Epithelial cell of alveolus of lung (primary cell): ENCODE measurements at places on chromosomes 2 and 18. TPM values are rescaled to one million over a fixed set of nuclear protein-coding genes. Genes with fewer than 3 reads are reported as not detected.

Gene CAPN10
- 13.6 and 15.6 TPM in 2 replicates for total RNA-seq

Gene CPO
- not detected in 2 replicates for total RNA-seq

Gene ABCG8
- total RNA-seq, result not detected in 2 replicates

Gene GREB1L
- total RNA-seq, result under 0.01 and 0.26 TPM in 2 replicates

Gene SLC39A6
- total RNA-seq, result 33.1 and 53.8 TPM in 2 replicates

Gene LIPG
- total RNA-seq, result 2.5 and 58.8 TPM in 2 replicates

Gene PCGF1
- total RNA-seq, result 8.5 and 15.8 TPM in 2 replicates

Gene GULP1
- total RNA-seq, result 15.8 and 64.2 TPM in 2 replicates

Gene MEP1B
- total RNA-seq, result not detected in 2 replicates

Gene SAG
- total RNA-seq, result not detected in 2 replicates

Gene CDH2
- total RNA-seq, result 21.9 and 68.8 TPM in 2 replicates

Gene CD8B2
- not detected in 2 replicates for total RNA-seq

Gene KIDINS220
- 21.7 and 45.6 TPM in 2 replicates for total RNA-seq

Gene SPR
- 12.8 and 14.0 TPM in 2 replicates for total RNA-seq
